Right lobe of liver (tissue), 6 donors: ENCODE measurements at places on chromosomes 2 and 18. TPM values are rescaled to one million over a fixed set of nuclear protein-coding genes. Genes with fewer than 3 reads are reported as not detected.

DNA sequence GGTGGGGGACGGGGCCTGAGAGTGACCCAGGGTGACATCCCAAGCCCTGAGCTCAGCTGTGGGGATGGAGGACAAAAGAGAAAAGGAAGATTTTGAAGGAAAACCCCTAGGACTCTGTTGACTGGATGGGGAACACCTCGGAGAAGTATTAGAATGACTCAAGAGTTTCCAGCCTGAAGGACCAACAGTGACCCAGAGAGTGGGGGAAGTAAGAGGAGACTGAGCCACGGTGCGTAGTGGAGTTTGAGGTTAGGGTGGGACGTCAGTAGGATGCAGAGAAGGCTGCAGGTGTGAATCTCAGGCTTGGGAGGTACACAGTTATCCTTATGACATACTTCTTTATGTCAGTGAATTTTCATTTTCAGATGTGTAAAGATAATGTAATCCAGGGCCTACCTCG is 119.5 kb downstream of the NCK2 start:
- DNase-seq, result no peak

GRCh38 chr2:239919774-239920692 is 105.1 kb downstream of the NDUFA10 start:
- DNase-seq, result no peak

The BCL11A gene
- 0.31 TPM for total RNA-seq

The CAPN14 gene
- 0.12 TPM for total RNA-seq
